Heart right ventricle (tissue), 16 donors: ENCODE measurements at places on chromosomes 3 and 15. TPM values are rescaled to one million over a fixed set of nuclear protein-coding genes. Genes with fewer than 3 reads are reported as not detected.

GRCh38 chr15:39142500-39142899 is 438.4 kb upstream of the THBS1 start:
- DNase-seq, result no peak
- peaks cover 7% of the 10 kb centered on the region for H3K4me1 ChIP-seq
- H3K4me3 ChIP-seq, result no peak overlapping the region
- no peaks in the 10 kb centered on the region for H3K27me3 ChIP-seq
- H3K27ac ChIP-seq, result no peak overlapping the region

- H3K27me3 ChIP-seq, result no peaks in the 10 kb centered on the region
- no peaks in the 10 kb centered on the region for H3K36me3 ChIP-seq
- H3K27ac ChIP-seq, result no peak overlapping the region
- DNase-seq, result no peak
- no peak overlapping the region for H3K4me3 ChIP-seq
Observed at GRCh38 chr3:149400645-149401044, 23.2 kb upstream of the TM4SF1 start.

DNA sequence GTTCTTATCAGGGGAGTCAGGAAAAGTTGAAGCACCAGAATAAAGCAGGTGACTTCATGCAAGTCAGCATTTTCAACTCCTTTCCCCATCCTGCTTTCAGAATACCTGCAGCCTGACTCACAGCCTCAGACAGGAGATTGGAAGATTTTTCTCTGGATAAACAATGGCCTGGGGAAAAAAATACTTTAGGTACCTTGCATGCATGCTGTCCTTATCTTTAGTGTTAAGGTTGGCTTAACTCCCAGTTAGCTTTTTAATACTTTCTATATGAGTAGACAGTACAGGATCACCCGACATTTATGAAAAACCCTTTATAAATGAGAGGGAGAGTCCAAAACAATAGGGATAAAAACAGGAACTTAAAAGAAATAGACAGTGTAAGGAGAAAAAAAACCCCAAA is 53.6 kb downstream of the PAK2 start:
- DNase-seq, result no peak
- no peak overlapping the region for H3K27ac ChIP-seq
- no peaks in the 10 kb centered on the region for H3K27me3 ChIP-seq
- H3K4me3 ChIP-seq, result no peak overlapping the region
- H3K36me3 ChIP-seq, result peaks cover 18% of the 10 kb centered on the region

The HIGD1A gene
- total RNA-seq, result 397 TPM

The CCDC39 gene
- not detected for total RNA-seq

DNA sequence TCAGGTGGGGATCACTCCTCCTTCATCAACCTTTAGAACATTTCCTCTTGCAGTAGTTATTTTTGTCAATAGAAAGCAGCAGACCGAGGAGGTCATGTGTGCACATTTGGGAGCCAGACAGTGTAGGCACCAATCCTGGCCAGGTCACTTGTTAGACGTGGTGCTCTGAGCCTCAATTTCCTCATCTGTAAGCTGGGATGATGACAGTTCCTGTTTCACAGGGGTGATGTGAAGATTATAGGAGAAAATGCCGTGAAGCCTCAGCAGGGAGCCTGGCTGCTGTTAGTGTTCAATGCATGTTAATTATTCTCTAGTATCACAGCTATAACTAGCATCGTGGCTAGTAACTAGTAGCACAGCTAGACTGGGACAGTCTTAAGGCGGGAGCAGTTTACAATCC is 64.7 kb downstream of the ATP2B2 start:
- peaks cover 13% of the 10 kb centered on the region for H3K4me1 ChIP-seq
- H3K4me3 ChIP-seq, result no peak overlapping the region
- H3K27me3 ChIP-seq, result peaks cover 4% of the 10 kb centered on the region
- no peaks in the 10 kb centered on the region for H3K36me3 ChIP-seq
- no peak overlapping the region for H3K27ac ChIP-seq

DNA sequence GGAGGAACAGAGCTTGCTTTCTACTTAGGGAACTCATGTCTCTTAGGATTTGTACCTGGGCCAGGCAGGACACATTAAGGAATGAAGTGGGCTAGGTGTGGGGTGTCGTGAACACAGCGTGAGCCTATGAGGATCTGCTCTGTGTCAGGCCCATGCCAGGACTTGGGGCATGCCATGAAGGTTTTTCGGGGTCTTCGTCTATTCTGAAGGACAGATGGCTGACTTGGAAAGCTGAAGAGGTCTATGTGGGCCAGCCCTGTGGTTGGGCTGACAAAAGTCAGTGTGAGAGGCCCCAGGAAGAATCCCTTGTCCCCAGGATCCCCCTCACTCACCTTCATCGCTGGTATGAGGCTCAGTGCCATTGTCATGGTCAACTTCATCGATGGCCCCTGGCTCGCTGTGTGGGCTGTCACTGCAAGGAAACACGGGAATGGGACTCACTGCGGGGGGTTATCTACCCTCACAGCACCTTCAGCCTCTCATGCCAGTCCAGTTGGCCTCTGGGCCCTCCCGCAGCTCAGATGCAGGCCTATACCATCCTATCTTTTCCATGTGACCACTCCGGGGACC is 46.8 kb upstream of the RAD18 start:
- DNase-seq, result no peak
- H3K4me3 ChIP-seq, result no peak overlapping the region
- H3K27me3 ChIP-seq, result no peaks in the 10 kb centered on the region
- H3K4me1 ChIP-seq, result no peaks in the 10 kb centered on the region
- H3K27ac ChIP-seq, result no peak overlapping the region
